ENCODE measurements at places on chromosomes 2 and 18. TPM values are rescaled to one million over a fixed set of nuclear protein-coding genes. Genes with fewer than 3 reads are reported as not detected.

HDAC4 gene
- total RNA-seq, result 44.8 TPM

SIX3 gene
- total RNA-seq, result 0.25 TPM

PTH2R gene
- total RNA-seq, result 0.14 TPM

SUCLG1 gene
- 65.3 TPM for total RNA-seq

LOXHD1 gene
- total RNA-seq, result not detected

LYG1 gene
- 2.0 TPM for total RNA-seq

NDUFV2 gene
- total RNA-seq, result 329 TPM

KCNG2 gene
- total RNA-seq, result not detected

GPR35 gene
- total RNA-seq, result 24.9 TPM

IL1RL1 gene
- total RNA-seq, result 10.7 TPM

SCN9A gene
- total RNA-seq, result not detected

HOXD12 gene
- not detected for total RNA-seq

CAPN14 gene
- 0.18 TPM for total RNA-seq

ARHGAP25 gene
- 39.9 TPM for total RNA-seq

REG1B gene
- total RNA-seq, result not detected

SPR gene
- total RNA-seq, result 9.5 TPM

SERPINB5 gene
- not detected for total RNA-seq

WDPCP gene
- total RNA-seq, result 5.5 TPM

DSC3 gene
- total RNA-seq, result not detected

PROM2 gene
- 0.59 TPM for total RNA-seq

KIF5C gene
- total RNA-seq, result 12.9 TPM

TSPYL6 gene
- not detected for total RNA-seq

DIPK1C gene
- not detected for total RNA-seq

ANTXR1 gene
- total RNA-seq, result not detected

POU3F3 gene
- not detected for total RNA-seq

CTNNA2 gene
- total RNA-seq, result not detected

NMUR1 gene
- 0.28 TPM for total RNA-seq

COL6A3 gene
- 7.9 TPM for total RNA-seq

ZNF804A gene
- not detected for total RNA-seq

ABCB11 gene
- total RNA-seq, result not detected

SERPINB13 gene
- total RNA-seq, result not detected

TAF4B gene
- 14.9 TPM for total RNA-seq

MYL1 gene
- not detected for total RNA-seq

KCNE4 gene
- total RNA-seq, result not detected

PRKAG3 gene
- not detected for total RNA-seq

TRIB2 gene
- 3.9 TPM for total RNA-seq

MSTN gene
- not detected for total RNA-seq
